ENCODE measurements at places on chromosomes 13 and 19. TPM values are rescaled to one million over a fixed set of nuclear protein-coding genes. Genes with fewer than 3 reads are reported as not detected.

DNA sequence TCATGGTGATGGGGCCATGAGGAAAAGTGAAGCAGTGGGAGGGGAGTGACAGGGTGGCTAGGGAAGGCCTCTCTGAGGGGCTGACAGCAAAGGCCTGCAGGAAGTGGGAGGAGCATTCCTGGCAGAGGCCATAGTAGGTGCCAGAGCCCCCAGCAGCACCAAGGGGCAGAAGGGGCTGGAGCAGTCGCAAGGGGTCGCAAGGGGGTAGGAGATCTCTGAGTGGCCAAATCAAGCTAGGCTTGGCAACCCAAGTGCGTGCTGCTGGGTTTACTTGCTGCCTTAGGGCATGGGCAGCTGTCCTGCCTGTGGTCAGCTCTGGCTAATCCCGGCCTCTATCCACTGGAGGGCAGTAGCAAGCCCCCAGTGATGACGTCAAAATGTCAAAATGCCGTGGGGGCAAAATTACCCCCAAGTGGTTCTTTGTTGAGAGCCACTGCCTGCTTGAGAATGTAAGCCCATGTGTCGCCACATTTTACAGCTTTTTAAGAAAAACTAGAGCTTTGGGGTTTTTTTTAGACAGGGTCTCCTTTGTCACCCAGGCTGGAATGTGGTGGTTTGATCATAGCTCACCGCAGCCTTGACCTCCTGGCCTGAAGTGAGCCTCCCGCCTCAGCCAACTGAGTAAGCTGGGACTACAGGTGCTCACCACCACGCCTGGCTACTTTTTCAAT is 11.8 kb downstream of the CCDC97 start:
- H3K27me3 ChIP-seq: no peaks in the 10 kb centered on the region
- no peak overlapping the region for H3K4me3 ChIP-seq
- H3K36me3 ChIP-seq: peaks cover 38% of the 10 kb centered on the region
- peak overlapping the region; percentile 96 for H3K27ac ChIP-seq
- H3K4me1 ChIP-seq: peaks cover 52% of the 10 kb centered on the region

DNA sequence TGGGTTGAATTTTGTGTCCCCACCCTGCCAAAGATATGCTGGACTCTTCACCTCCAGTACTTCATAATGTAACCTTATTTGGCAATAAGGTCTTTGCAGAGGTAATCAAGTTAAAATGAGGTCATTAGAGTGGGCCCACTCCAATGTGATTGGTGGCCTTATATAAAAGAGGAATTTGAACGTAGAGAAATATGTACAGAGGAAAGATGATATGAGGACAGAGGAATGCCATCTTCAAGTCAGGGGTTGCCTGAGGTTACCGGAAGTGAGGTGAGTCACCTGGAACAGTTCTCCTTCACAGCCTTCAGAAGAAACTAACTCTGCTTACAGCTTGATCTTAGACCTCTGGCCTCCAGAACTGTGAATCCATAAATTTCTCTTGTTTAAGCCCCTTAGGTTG is 69.9 kb downstream of the GPC5 start:
- no peak overlapping the region for H3K4me3 ChIP-seq
- no peak for DNase-seq
- no peak overlapping the region for H3K27ac ChIP-seq
- no peaks in the 10 kb centered on the region for H3K27me3 ChIP-seq
- H3K36me3 ChIP-seq: no peaks in the 10 kb centered on the region
- H3K4me1 ChIP-seq: no peaks in the 10 kb centered on the region

DNA sequence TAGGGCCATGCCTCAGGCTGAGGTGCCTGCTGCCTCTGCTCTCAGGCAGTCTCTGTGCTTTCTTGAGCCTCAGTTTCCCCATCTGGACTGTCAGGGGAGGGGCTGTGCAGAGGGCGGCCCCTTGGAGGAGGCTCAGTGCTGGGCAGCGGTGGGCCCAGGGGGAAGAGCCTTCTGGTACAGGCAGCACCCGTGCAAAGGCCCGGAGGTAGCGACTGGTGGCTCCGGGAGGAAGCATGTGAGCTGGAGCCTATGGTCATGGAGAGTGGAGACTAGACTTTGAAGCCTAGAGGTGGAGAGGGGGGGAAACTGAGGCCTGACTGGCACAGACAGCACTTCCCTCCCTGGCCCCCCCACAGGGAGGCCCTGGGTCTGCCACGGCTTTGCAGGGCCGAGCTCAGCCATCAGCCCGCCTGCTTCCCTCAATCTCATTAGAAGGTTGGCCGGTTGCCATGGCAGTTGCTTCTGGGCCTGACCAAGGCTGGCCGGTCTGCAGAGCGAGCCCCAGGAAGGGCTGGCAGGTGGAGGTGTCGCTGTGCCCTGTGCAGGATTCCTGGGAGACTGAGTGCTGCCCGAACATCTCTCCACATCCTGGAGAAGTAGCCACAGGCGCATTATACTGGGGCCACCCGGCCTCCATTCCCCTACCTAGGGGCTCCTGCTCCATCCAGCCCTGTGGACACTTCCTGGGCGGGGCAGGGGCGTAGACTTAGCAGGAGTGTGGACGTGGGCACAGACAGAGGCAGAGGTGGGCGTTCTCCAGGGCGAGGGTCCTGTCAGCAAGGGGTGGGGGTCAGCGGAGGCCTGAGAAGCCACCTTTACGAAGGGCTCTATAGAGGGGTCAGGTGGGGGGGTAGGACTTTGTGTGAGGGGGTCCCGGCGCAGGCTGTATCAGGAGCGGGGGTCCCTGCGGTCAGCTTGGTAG is 53.2 kb downstream of the CRTC1 start:
- no peak overlapping the region for H3K27ac ChIP-seq
- no peaks in the 10 kb centered on the region for H3K36me3 ChIP-seq

DNA sequence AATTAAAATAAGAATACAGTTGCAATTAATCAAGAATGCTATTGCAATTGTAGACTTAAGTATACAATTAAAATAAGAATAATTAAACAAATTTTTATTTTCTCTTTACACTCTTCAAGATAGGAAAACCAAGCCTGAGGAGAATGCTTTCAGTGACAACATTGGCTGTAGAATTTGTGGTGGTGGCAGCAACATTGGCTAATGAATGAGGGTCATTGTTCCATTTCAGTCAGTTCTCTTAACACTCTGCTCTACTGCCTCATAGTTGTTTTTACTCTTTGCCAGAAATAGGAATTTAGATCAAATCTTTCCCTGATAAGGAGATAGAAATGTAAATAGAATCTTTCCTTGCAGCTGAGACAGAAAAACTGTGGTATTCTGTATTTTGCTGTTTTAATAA is 391.6 kb downstream of the PCDH20 start:
- no peaks in the 10 kb centered on the region for H3K36me3 ChIP-seq
- H3K27me3 ChIP-seq: no peaks in the 10 kb centered on the region
- no peak overlapping the region for H3K27ac ChIP-seq

DNA sequence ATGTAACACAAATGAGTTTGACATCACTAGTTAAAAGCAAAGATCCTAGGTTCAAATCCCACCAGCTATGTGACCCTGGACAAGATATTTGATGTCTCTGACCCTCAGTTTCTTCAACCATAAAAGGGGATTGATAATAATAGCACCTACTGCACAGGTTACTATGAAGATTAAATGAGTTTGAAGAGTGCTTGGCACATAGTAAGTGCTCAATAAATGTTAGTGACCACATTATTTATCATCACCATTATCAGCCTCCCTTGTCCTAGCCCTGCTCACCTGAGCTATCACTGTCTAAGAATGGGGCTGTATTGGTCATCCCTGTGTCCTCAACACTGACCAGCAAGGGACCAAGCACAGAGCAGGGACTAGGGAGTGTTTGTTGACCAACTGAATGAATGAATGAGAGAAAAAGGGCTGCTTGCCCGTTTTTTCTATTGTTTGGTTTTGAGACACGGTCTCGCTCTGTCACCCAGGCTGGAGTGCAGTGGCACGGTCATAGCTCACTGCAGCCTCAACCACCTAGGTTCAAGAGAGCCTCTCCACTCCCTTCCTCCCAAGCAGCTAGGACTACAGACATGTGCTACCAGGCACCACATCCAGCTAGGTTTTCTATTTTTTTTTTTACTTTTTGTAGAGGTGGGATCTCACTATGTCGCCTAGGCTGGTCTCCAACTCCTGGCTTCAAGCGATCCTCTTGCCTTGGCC is 26.6 kb upstream of the DACT3 start:
- no peak for DNase-seq
- no peaks in the 10 kb centered on the region for H3K4me1 ChIP-seq
- peaks cover 69% of the 10 kb centered on the region for H3K36me3 ChIP-seq
- H3K27ac ChIP-seq: no peak overlapping the region

- peak overlapping the region; percentile 91 for H3K4me3 ChIP-seq
- H3K4me1 ChIP-seq: peaks cover 6% of the 10 kb centered on the region
- peak overlapping the region; percentile 66 for H3K27ac ChIP-seq
- no peaks in the 10 kb centered on the region for H3K36me3 ChIP-seq
- no peak for DNase-seq
Observed at GRCh38 chr19:19900139-19900728, 512 bp upstream of the ZNF93 start.

DNA sequence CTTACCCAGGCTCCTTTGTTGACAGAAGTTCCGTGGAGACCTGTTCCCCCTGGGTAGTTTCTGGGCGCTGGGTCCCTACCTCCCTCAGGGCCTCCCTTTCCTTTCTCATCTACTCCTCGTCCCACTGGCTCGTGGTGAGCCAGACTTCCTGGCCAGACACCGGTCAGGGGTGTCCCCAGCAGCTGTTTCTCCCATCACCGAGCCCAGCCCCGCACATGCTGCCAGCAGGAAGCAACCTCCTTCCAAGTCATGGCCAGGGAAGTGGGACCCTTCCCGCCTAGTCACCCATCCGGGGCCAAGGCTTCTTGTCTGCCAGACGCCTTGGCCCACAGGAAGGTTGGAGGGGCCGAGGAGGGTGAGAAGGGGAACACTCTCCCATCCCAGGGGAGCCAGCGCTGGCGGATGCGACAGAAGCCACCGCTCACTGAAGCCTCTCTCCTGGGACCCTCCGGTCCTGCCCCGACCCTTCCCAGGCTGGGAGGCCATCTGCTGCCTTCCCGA is 5.7 kb downstream of the PAK4 start:
- peaks cover 16% of the 10 kb centered on the region for H3K4me1 ChIP-seq
- H3K27me3 ChIP-seq: no peaks in the 10 kb centered on the region
- H3K36me3 ChIP-seq: no peaks in the 10 kb centered on the region
- no peak for DNase-seq

GRCh38 chr13:77338961-77339401 is 12.1 kb upstream of the MYCBP2 start:
- H3K4me1 ChIP-seq: no peaks in the 10 kb centered on the region
- DNase-seq: no peak
- H3K27ac ChIP-seq: no peak overlapping the region

- peaks cover 76% of the 10 kb centered on the region for H3K36me3 ChIP-seq
- no peak overlapping the region for H3K27ac ChIP-seq
- no peak overlapping the region for H3K4me3 ChIP-seq
- no peaks in the 10 kb centered on the region for H3K4me1 ChIP-seq
- H3K27me3 ChIP-seq: no peaks in the 10 kb centered on the region
Observed at GRCh38 chr19:14407605-14408484, 11.3 kb downstream of the DDX39A start.

GRCh38 chr19:57473646-57474045 is 3.7 kb downstream of the ZNF772 start:
- no peak for DNase-seq
- no peak overlapping the region for H3K4me3 ChIP-seq
- H3K27me3 ChIP-seq: no peaks in the 10 kb centered on the region
- H3K4me1 ChIP-seq: no peaks in the 10 kb centered on the region

GRCh38 chr13:79481685-79482052 is 714 bp downstream of the NDFIP2 start:
- no peak for DNase-seq
- H3K4me1 ChIP-seq: peaks cover 11% of the 10 kb centered on the region
- H3K27me3 ChIP-seq: no peaks in the 10 kb centered on the region
- H3K27ac ChIP-seq: peak overlapping the region; percentile 60

DNA sequence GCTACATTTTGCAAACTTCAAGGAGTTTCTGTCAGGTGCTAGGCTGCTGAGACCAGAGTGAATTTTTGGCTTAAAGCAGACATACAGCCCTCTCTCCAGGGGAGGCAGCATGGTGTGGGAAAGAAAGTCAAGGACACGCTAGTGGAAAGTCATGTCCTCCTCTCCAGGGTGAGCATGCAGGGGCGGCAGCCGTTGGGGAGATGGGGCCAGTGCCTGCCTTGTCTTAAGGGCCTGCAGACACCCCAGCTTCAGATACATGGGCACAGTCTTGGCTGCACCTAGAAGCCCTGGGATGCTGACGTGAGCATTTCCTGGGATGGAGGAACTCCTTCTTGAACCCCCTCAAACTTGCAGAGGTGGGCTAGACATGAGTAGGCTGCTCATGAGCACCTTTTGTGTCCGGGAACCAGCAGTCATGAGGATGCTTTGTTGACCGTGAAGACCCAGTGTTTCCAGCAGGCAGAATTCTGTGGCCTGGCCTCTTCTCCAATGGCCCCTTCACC is 43.3 kb upstream of the PEPD start:
- H3K36me3 ChIP-seq: no peaks in the 10 kb centered on the region
- H3K27ac ChIP-seq: no peak overlapping the region
- no peaks in the 10 kb centered on the region for H3K4me1 ChIP-seq
- DNase-seq: no peak
- H3K4me3 ChIP-seq: no peak overlapping the region

- no peak overlapping the region for H3K4me3 ChIP-seq
- no peaks in the 10 kb centered on the region for H3K27me3 ChIP-seq
- no peak overlapping the region for H3K27ac ChIP-seq
- H3K36me3 ChIP-seq: no peaks in the 10 kb centered on the region
Observed at GRCh38 chr19:50710094-50710493, 9.5 kb downstream of the SHANK1 start.

DNA sequence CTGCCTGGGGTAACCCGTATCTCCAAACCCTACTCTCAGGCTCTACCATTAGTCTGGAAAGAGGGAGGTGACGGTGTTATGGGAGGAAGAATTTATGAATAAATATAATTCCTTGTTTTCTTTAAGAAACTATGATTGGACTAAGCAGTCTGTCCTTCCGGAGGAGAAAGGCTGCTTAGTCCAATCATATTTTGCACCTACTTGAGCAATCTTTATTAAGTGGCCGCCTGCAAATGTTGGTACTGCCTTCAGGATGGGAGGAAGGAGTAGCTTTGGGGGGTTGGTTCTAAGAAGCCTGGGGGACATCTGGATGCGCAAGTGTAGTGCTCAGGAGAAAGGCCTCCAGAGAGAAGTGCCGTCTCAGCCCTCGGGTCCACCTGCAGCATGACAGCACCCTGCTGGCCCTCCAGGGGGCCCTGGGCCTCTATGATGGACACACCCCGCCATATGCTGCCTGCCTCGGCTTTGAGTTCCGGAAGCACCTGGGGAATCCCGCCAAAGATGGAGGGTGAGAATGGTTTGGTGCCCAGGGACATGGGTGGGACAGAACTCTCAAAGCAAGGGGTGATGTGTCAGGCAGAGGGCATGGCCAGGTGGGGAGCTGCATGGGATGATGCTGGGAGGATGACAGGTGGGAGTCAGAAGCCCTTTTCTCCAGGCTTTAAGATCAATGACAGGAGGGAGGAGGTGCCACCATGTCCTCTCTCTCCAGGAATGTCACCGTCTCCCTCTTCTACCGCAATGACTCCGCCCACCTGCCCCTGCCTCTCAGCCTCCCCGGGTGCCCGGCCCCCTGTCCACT is 4.1 kb downstream of the ACP4 start:
- peaks cover 14% of the 10 kb centered on the region for H3K36me3 ChIP-seq
- H3K4me1 ChIP-seq: no peaks in the 10 kb centered on the region
- DNase-seq: no peak
- H3K27ac ChIP-seq: no peak overlapping the region
- no peaks in the 10 kb centered on the region for H3K27me3 ChIP-seq
- H3K4me3 ChIP-seq: no peak overlapping the region

- no peaks in the 10 kb centered on the region for H3K27me3 ChIP-seq
- peaks cover 5% of the 10 kb centered on the region for H3K36me3 ChIP-seq
- peak; percentile 8 for DNase-seq
- peaks cover 28% of the 10 kb centered on the region for H3K4me1 ChIP-seq
- peak overlapping the region; percentile 54 for H3K4me3 ChIP-seq
Observed at GRCh38 chr13:45370922-45371406, 30.0 kb upstream of the TPT1 start.

PLPPR3 gene
- total RNA-seq: not detected

TINCR gene
- total RNA-seq: 2.0 TPM

ICAM1 gene
- total RNA-seq: 160 TPM

ANKLE1 gene
- not detected for total RNA-seq

ZNF566 gene
- total RNA-seq: 25.3 TPM

FGF9 gene
- total RNA-seq: 0.27 TPM
